CD8-positive, alpha-beta memory T cell (primary cell): ENCODE measurements at places on chromosomes 5 and 9.
A peak's percentile ranks its signal among the peaks of the same experiment; 100 is the strongest.

DNA sequence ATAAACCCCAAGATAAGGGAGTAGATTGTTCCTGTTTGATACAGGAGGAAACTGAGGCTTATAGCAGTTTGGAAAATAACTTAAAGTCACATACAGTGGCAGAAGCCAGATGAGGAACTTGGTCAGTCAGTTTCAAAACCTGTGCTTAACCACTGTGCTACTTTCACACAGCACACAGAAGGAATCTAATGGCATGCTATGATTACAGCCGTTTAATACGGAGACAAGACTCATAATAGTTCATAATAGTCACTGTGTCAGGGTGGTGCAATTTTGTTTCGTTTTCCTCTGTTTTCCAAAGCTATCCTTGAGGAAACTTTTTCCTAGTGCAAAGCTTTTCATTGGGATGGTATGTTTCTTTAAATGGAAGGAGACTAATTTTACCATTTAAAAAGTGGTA, 112.3 kb downstream of the GCNT1 start:
- DNase-seq: no peak

GRCh38 chr5:66224773-66225553, 80.9 kb downstream of the SREK1 start:
- no peak for DNase-seq

DNA sequence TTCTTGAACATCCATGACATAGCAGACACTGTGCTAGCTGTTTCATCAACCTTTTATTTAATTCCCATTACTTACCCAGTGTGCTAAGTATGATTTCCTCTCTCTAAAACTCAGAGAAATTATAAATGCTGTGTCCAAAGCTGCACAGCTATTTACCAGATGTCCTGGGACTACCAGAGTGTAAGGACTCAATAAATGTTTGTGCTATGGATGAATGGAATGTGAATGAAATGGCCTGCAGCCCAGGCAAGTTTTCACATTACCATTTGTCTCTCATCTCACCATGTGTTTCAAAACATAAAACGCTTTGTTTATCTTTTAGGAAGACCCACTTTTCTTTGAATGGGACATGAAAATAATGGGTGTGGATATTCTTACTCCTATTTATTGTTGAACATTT, 96.2 kb downstream of the ARHGEF28 start:
- DNase-seq: no peak

DNA sequence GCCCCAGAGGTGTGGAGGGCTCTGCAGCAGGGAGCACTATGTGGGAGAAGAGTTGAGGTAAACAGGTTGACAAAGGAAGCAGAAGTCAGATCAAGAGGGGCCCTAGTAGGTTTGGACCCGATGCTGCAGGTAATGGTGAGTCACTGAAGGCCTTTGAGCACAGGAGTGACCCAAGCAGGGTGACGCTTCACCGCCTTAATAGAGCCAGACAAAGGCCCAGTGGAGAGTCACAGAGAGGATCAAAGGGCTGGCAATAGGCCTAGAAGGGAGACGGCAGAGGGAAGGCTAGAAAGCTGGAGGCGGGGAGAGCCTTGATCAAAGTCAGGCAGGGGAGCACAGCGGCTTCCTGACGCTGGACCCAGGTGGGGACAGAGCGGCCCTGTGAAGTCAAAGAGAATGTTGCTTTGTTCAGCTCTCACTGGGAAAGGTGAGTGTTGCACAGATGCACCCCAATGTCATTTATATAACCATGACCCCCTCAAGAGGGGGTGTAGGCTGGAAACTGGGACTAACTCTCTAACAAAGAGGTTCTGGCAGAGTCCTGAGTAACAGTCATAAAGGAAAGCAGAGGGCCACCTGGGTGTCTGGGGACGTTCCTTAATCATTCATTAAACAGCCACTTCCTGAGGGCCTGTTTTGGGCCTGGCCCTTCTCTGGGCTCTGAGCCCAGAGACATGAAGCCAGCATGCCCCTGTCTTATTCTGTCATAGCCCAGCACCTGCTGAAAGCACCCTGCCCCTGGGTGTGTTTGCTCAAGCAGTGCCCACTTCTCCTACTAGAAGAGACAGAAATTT, 9.8 kb upstream of the CPLX2 start:
- DNase-seq: no peak

- no peak for DNase-seq
These were observed 586.2 kb upstream of the PTGER4 start for GRCh38 chr5:40093550-40093949.

GRCh38 chr9:106878934-106879333, 16.0 kb downstream of the ZNF462 start:
- DNase-seq: no peak

- DNase-seq: no peak
These were observed 623.3 kb downstream of the HINT1 start for GRCh38 chr5:130541617-130542221.

DNA sequence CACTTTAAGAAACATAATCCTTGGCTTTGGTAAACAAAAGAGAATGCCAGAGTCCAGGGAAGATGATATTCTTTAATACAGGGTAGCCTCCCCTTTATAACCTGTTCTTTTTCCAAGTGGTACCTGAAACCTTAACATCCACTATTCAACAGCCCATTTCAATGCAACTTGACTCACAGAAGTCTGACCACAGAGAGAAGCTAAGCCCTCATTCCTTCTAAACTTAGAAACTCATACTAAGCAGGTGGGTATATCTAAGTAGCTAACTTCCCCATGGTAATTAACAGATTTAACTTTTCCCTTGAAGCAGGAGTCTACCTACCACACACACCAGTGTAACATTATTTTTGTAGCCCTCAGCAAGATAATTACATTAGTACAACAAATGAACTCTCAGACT, 91.9 kb downstream of the CEMIP2 start:
- DNase-seq: no peak

GRCh38 chr9:16100537-16101091, 547.8 kb downstream of the CCDC171 start:
- DNase-seq: no peak

GRCh38 chr9:447230-448025, 232.8 kb downstream of the DOCK8 start:
- peak; percentile 58 for DNase-seq

GRCh38 chr9:113331780-113332179, 8.3 kb downstream of the WDR31 start:
- DNase-seq: no peak

GRCh38 chr9:118183576-118183975, 479.4 kb downstream of the TLR4 start:
- no peak for DNase-seq

DNA sequence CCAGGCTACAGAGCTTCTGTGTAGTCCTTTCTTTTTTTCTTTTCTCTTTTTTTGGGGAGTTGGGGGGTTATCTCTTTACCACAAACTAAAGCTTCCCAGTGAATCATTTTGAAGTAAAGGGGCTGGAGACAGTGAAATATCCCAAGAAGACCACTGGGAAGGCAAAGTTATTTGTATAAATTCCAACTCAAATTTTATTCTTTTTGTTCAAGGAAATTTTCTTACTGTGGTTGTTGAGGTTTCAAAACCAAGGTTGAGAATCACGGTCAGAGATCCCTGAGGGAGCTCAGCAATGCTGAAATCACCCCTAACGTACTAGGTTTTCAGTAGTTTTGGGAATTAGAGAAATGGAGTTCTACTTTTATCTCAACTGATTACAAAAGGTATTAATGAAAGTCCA, 175.7 kb downstream of the ARHGEF28 start:
- DNase-seq: no peak

DNA sequence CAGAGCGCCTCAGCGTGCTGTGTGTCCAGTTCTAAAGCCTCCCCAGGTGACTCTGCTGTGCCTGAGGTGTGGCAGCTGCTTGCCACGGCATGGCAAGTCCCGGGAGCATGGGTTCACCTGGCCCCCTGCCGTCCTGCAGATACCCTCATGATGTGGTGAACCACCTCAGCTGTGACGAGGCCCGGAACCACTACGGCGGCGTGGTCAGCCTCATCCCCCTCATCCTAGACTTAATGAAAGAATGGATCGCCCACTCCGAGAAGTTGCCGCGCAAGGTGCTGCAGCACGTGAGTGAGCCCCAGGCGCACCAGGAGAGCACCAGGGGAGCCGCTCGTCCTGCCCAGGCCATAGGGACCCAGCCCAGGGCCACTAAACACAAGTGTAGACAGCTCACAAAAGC, 9.5 kb downstream of the SPACA9 start:
- DNase-seq: no peak

GRCh38 chr5:74196233-74196632, 444.3 kb downstream of the ENC1 start:
- no peak for DNase-seq

DNA sequence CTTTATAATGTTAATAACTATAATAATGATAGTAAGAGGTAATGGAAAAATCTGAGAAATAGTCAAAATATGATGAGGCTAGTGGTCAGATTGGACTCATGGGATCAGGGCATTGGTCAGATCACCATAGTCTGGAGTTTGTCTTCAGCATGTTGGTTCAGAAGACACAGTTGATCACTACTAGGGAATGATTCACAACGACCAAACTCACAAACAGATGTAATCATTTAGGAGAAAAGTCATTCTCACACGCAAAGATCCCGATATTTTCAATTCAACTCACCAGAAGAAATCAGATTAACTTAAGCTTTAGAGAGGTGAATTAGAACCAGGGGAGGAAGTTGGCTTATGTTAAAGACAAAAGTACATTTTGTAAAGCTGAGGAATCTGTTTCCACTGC, 131.8 kb downstream of the LURAP1L start:
- DNase-seq: no peak

DNA sequence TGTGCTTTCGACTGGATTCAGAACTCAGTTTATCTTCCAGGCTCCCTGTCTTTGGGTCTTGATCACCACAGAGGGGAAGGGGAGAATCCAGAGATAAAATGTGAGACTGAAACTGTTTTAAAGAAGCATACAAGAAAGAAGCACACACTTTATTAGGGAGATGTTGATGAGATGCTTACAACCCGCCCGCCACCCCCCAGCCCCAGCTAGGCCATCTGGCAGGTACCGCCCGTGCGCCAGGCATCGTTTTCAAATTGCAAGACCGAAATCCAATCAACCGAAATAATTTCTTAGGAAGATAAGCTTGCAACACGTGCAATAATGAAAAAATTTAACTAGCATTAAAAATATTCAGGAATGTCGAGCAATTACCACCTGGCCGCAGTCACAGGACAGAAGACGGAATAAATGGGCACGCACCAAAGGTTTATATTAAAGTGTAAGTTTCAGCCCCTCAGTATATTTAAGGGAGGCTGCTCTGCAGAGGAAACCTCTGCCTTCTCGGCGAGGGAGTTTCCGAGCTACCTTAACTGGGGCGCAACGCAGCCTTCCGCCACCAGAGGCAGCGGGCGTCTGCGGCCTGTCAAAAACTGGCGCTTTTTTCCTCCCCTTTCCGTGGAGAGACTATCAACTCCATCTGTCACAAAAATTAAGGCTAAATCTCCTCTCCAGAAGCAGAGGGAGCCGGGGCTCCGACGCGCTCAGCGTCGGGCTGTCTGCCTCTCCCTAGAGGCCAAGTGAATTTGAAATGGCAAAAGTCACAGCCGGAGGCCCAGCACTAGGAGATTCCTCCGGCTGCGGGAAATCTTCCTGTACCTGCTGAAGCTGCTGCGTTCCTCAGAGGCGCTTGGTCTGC, 996 bp upstream of the GAS1 start:
- DNase-seq: peak; percentile 82

- DNase-seq: no peak
These were observed 240.7 kb upstream of the NREP start for GRCh38 chr5:111997711-111998110.

- DNase-seq: no peak
These were observed 665 bp downstream of the SLC6A3 start for GRCh38 chr5:1444361-1445189.

DNA sequence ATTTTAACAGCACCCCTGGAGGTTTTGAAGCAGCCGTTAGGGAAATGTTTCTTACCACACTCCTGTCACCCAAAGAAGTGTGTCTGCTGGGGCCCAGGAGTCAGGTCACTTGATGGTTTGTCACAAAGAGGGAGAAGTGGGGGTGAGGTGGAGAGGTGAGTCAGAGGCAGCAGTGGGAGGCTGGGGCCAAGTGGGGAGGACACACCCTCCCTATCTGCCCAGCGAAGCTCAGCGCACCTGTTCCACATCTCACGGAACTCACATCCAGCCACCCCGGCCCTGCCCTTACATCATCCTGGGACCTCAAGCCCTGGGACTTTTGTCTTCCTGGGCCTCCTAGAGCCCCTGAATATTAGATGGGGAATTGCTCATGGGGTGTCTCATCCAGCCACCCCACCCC, 171.1 kb upstream of the SMIM23 start:
- DNase-seq: no peak

- DNase-seq: no peak
These were observed 1709.6 kb upstream of the WWC1 start for GRCh38 chr5:166581826-166582225.

DNA sequence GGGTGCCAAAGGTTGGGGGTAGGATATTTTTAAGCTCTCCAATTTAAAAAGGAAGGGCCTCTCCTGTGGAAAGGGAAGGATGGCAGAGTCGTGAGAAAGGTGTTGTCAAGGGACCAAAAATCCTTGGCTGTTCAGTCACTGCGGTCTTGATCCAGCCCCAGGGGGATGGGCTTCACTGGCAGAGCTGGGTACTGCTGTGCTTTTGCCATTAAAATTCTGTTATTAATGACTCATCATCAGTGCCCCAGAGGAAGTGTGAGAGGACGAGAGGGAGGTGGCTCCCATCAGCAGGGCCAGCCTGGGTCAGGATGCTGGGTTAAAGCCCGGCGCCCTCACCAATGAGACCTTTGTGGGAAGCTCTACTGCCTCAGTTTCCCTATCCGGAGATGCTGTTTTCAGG, 16.7 kb downstream of the PCDH12 start:
- DNase-seq: no peak

GRCh38 chr5:149603920-149604319, 22.6 kb downstream of the ARHGEF37 start:
- no peak for DNase-seq

DNA sequence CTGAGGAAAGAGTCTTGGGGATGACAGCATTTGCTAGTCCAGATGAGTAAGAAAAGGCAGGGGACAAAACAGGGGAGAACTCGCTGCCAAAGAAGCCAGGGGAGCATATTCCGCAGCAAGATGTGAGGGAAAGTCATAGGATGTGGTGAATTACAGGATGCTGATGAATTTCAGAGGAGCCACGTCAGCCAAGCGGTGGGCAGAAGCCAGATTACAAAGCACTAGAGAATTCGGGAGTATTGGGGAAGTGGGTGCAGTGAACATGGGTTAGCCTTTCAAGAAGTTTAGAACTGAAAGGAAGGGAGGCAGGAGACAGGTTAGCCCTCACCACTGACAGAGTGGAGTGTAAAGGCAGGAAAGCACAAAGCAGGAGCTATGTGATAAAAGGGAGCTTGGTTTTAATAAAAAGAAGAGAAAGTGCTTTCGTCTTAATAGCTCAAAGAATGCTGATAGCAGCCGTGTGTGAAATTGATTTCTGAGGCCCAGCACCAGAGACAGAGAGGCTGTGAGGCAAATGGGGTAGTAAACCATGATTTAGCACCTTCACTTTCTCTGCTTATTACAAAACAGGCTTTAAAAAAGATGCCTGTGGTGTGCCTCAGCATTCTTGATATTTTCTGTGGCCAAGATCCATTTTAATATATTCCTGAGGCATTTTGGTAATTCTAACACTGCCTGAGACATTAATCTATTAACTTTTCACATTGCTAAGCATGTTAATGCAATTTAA, 16.9 kb downstream of the ADAMTSL1 start:
- no peak for DNase-seq

- no peak for DNase-seq
These were observed 6.2 kb downstream of the ZBED3 start for GRCh38 chr5:77080905-77081304.

- no peak for DNase-seq
These were observed 70.5 kb downstream of the MED27 start for GRCh38 chr9:132008855-132009812.
